HCEC 1CT (cell line): ENCODE measurements at places on chromosomes 3 and 15.

DNA sequence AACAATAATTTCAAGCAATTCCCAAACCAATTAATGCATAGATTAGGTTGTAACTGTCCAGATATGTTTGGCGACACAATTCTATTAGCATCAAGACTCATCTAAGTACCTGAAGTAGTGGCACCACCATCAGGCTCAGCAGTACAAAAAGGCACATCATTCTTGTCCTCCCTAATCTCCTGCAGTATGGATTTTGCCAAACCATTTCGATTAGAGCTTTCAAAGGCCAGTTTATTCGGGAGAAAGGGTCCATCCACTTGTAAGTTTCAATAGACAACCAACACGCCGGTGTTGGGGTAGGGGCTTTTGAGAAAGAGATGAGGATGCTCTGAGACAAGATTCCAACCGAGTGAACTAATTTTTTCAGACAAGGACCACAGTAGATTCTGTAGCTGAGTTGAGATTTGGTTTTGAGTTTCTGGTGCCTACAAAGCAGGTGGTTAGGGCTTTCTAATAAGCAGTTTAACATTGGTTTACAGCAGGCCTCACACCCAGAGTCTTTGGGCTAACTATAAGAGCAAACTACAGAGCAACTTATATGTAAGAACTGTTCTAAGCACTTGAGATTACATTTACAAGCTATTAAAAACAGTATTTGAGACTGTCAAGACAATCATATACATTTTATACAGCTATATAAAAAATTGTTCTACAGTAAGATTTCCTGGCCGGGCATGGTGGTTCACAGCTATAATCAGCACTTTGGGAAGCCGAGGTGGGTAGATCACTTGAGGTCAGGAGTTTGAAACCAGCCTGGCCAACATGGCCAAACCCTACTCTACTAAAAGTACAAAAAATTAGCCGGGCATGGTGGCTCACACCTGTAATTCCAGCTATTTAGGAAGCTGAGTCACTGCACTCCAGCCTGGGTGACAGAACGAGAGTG, 4.5 kb downstream of the RPL22L1 start:
- no peak for DNase-seq

DNA sequence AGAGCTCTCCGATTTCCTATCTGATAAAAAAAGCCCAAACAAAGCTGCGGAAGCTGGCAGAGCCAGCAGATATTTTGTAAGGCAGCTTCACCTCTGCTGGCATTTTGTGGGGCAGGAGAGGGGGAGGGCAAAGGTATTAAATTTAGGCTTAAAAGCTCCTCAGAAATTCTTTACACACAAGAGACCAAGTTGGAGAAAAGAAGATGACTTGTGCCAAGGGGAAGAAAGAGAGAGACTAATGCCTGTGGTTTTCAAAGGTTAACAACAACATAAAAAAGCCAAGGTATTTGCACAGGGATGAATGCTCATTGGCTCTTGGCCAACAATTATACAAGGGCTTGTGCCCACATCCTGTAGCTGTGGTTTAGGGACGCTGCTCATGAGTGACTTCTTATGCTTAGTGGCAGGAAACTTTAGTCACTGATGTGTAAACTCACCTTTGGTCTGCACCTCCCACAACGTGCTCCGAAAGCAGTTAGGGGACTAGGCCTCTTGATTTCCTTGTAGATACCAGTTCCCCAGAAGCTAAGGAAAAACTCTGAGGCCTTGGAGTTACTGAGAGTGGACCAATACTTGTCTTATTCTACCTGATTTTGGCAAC, 152.9 kb downstream of the TPRG1 start:
- peak; percentile 37 for DNase-seq

- no peak for DNase-seq
These were observed 5.1 kb downstream of the TMOD2 start for GRCh38 chr15:51756482-51756881.

DNA sequence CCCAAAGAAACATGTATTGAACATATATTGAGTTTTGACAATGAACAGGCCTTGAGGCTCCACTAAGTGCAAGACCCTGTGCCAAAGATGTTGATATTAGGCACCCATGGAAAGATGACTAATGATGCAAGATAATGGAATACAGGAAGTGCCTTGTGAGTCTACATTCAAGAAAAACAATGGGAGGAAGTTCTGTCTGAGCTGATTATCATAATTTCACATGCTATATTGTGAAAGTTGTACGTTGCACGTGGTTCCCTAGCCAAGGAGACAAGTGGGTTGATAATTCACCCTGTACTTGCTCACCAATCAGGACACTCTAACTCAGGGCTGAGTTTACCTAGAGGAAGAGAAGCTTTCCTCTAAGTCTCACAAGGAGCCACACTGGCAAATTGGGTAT, 186.9 kb upstream of the STAC start:
- no peak for DNase-seq

- no peak for DNase-seq
These were observed 22.2 kb upstream of the NRROS start for GRCh38 chr3:196617256-196617655.

GRCh38 chr3:41126472-41126871, 72.8 kb upstream of the CTNNB1 start:
- DNase-seq = no peak

GRCh38 chr3:19945969-19946831, 697 bp upstream of the RAB5A start:
- DNase-seq = no peak
